ENCODE measurements at places on chromosomes 7 and 10.

- no peak for DNase-seq
Observed at GRCh38 chr10:132591166-132591971, 53.8 kb downstream of the INPP5A start.

DNA sequence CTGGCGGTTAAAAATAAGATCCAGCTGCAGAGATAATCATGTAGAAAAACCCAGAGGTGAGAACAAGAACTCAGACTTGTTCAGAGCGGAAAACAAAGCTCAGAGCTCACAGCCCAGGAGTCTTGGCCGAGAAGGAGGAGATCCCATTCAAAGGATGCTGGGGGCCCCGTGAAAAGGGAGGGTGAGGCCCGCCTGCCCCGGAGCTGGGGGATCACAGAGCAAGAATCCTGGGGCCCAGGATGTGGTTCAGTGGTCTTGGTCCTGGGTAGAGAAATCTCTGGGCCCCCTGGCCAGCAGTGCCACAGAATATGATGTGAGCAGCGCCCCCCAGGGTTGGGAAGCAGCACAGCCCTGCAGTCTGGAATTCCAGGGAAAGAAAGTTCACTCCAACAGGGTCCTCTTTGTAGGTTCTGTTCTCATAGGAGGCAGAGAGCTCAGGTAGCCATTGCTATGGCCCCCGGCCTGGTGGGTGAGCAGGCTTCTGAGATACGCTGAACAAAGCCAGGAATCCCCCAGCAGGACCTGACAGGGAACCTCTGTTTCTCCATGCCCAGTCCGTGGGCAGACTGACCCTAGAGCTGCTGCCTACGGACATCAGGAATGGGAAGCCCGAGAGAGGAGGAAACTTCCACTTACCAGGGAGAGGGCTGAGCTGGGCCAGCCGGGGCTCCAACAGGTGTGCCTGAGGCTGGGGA lies 77.7 kb upstream of the GNA12 start:
- DNase-seq = no peak

- DNase-seq = no peak
Observed at GRCh38 chr7:55198634-55199392, 166.3 kb upstream of the LANCL2 start.

DNA sequence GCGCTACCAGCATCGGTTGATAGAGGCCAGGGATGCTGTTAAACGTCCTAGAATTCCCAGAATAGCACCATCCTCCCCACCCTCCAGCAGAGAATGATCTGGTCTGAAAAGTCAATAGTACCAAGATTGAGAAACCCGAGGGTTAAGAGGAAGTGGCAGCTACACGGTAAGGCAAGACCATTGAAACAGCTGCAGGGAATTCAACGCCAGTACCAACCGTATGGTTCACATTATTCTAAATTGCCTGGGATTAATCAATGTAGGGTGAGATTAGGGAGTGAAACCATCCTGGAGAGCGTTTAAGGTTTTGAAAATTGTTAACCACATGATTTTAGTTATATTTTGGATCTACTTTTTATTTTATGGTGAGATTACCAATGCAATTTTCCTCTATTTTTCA lies 352.2 kb downstream of the PRPF18 start:
- DNase-seq = no peak

DNA sequence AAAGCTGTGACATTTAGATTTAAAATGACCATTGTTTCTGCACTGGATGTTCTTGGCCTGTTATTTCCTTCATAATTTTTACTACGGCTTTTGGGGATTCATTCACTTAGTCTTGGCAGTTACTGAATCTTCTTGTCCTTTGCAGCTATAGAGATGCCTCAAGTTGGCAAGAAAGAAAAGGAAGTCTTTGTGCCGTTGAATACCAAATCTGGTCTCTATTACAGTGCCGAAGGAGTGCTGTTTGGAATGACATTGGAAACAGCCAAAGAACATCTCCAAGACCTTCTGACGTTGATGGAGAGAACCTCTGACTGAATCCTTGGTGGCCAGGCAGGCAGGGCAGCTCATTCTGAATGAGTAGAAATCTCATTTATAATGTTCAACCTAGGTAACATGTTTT lies 54.3 kb upstream of the NRP1 start:
- no peak for DNase-seq

GRCh38 chr10:19840776-19841175 lies 24.5 kb downstream of the PLXDC2 start:
- no peak for DNase-seq

GRCh38 chr7:70681469-70682350 lies 450.2 kb upstream of the GALNT17 start:
- DNase-seq = peak; percentile 49

DNA sequence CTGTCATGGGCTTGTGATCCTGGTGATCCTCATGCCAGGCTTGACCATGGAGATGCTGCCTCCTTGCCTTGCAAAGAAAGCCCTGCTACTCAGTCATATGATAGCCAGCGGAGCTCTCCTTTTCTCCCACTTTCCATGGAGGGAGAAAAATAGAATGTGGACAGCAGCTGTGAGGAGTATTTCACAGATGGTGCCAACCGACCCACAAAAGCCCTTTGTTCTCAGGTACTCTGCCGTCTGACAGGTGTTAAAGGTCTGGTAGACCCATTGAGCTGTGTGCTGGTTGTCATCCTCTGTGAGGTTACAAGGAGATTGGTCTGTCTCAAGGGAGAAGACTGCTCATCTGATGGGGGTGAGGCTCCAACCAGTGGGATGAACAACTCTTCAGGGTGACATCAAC lies 29.5 kb upstream of the COBL start:
- no peak for DNase-seq

- no peak for DNase-seq
Observed at GRCh38 chr7:27808626-27809025, 68.7 kb downstream of the TAX1BP1 start.

DNA sequence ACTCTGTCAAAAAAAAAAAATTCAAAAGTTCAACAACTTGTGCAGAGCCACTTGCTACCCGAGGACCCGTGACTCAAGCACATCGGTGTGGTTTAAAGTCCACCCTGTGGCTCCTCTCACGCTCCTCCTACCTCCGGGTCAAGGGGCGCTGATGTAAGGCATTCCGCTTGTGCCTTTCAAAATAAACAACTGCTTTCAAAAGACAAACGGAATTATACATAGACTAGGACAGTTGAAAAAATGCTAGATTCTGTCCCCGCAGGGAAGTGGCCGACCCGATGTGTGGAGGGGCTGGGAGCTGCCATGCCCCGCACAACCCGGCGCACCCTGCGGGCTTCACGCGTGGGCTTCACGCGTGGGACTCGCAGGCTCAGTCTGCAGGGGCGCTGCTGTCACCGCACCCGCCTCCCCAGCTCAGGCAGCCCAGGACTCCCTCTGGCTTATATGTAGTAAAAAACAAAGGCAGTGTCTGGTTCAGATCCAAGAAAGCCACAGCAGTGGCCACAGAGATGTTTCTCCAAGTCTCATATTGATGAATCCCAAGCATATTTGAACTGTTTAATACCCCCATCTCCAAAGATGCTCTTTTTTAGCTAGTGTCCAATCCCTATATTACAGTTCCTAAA lies 239.7 kb upstream of the INHBA start:
- DNase-seq = peak; percentile 14

DNA sequence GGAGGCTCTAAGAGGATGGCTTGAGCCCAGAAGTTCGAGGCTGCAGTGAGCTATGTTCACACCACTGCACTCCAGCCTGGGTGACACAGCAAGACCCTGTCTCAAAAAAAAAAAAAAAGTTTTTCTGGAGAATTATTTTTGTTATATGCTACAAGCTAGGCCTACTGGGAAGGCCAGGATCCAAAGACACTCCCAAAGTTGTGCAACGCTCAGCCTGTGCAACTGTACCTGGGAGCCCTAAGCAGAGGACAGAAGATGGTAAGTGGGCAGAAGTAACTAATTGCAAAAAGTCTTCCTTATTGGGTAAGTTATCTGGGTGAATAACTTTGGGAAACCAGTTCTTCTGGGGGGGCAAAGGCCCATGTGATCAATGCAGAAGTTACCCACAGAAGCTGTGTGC lies 17.3 kb downstream of the HIP1 start:
- no peak for DNase-seq

GRCh38 chr10:93701866-93702209 lies 554 bp downstream of the FRA10AC1 start:
- peak; percentile 39 for DNase-seq

- DNase-seq = peak; percentile 1
Observed at GRCh38 chr7:44391171-44391570, 65.8 kb upstream of the CAMK2B start.

- no peak for DNase-seq
Observed at GRCh38 chr7:151459726-151460473, 20.0 kb upstream of the CRYGN start.

- DNase-seq = no peak
Observed at GRCh38 chr10:96374004-96374403, 15.2 kb upstream of the OPALIN start.

DNA sequence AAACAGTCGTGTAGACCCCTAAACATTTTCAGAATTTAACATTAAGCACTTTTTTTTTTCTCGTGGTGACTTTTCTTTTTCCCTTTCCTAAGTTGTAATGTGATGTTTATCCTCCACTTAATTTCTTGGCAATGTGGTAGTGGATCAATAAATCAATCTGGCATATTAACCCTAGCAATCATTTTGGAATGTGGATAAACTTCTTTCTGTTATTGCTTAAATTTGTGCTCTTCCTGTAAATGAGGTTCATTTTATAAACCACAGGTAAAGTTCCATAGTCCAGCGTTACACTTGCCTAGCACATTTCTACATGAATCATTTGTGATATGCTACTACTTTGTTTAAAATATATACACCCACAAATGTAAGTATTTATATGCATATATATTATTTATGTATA lies 247.4 kb upstream of the ETV1 start:
- no peak for DNase-seq

DNA sequence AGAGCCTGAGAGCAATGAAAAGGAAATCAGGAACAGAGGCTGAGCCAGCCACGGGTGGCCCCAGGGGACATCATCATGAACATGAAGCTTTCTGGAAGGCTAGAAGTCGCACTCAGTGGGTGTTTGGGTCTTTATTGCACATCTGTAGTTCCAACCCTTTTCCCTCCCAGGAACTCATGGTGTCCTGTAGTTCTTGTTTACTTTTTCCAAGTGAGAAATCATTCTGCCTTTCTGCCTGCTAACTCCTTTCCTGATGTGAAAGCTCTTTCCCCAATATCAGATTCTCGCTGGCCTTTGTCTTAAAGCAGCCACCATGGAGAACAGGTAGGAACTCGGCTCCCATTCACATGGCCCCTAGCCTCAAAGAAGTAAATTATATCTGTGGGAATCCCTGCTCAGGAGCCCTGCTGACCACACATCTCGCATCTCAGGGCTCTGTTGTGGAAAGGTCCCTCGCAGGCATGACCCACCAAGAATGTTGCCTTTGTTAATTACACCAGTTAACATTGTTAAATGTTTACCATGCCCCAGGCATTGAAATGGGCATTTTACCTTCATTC lies 542.7 kb downstream of the TNS3 start:
- DNase-seq = no peak

DNA sequence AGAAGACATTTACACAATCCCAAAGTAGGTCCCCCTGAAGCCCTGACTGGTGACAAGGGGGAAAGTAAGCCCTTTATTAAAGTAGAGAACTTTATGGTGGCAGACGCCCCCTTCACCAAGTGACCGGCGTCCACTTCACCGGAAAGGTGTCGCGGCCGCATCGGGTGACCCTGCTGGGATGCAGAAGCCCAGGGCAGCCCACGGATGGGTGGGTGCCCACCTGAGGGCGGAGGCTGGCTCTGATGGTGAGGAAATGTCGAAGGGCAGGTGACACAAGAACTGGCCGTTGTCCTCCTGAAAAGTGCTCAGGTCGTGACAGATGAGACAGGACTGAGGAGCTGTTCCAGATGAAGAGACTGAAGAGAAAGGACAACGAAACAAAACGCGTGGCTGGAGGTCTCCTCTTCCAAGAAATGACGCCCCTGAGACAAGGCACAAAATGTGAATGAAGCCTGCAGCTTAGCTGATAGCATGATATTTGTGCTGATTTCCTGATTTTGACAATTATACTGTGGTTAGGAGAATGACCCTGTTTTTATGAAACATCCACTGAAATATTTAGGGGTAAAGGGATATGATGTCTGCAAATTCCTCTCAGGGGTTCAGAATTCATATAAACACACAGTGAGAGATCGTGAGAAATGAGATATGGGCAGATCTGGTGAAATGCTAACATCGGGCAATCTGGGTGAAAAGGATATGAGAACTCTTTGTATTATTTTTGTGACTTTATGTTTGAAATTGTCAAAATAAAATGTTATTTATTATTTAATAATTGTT lies 123.9 kb downstream of the PRKAG2 start:
- DNase-seq = no peak

GRCh38 chr10:14004536-14004935 lies 326.2 kb downstream of the FRMD4A start:
- no peak for DNase-seq

DNA sequence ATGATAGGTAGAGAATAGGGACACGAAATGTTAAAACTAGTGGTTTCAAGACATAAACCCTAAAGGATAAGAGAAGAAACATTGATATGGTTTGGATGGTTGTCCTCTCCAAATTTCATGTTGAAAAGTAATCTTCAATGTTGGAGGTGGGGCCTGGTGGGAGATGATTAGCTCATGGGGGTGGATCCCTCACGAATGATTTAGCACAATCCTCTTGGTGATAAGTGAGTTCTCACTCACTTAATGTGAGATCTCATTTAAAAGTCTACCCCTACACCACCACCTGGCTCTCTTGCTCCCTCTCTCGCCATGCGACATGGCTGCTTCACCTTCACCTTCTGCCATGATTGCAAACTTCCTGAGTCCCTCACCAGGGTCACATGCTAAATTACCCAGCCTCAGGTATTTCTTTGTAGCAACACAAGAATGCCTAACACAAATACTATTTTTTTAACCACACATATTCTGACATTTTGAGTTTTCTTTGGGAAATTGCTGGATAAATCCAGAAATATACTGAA lies 242.4 kb upstream of the PHF14 start:
- DNase-seq = no peak

- DNase-seq = no peak
Observed at GRCh38 chr7:16619979-16620408, 25.6 kb downstream of the ANKMY2 start.

GRCh38 chr7:47738563-47739166 lies 156.8 kb upstream of the TNS3 start:
- DNase-seq = no peak

DNA sequence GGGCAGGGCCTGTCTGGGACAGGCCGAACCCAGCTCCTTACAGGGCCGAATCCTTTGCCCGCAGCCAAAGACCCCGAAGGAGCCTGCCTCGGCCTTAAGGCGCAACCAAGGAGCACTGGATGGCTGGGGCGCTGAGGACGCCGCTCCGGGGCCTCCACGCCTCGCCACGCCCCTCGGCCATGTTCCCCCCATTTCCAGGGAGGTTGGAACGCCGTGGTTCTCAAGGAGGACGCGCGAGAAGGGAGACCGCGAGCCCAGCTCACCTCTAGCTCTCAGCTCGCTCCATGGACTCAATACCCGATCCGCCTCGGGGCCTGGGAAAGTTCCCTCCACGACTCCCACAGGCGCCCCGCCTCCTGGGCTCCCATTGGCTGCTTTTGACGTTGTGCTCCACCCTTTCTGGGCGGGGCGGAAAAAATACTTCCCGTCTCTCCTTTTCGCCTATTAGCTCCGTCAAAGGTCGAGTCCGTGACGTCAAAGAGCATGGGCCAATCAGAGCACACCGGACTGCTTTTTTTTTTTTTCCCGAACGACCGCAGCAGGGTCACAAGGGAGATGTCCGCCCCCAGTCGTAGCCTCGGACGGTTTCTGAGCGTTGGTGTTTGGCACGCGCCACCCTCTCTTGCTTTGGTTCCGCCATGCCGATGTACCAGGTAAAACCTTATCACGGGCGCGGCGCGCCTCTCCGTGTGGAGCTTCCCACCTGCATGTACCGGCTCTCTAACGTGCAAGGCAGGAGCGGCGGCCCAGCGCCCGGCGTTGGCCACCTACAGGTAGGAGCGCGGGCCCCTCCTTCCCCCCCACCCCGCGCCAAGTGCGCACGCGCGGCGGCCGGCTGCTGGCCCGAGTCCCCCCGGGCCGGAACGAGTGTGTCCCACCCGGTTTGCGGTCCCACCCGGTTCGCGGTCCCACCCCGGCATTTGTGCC lies 305.7 kb downstream of the TYW1 start:
- peak; percentile 99 for DNase-seq
